ENCODE measurements at places on chromosomes 5 and 9. TPM values are rescaled to one million over a fixed set of nuclear protein-coding genes. Genes with fewer than 3 reads are reported as not detected.

- H3K4me3 ChIP-seq: no peak overlapping the region
- peaks cover 11% of the 10 kb centered on the region for H3K36me3 ChIP-seq
- H3K27ac ChIP-seq: no peak overlapping the region
- DNase-seq: peak; percentile 83
- no peaks in the 10 kb centered on the region for H3K27me3 ChIP-seq
Measured at GRCh38 chr5:14339468-14339867, 196.3 kb downstream of the TRIO start.

DNA sequence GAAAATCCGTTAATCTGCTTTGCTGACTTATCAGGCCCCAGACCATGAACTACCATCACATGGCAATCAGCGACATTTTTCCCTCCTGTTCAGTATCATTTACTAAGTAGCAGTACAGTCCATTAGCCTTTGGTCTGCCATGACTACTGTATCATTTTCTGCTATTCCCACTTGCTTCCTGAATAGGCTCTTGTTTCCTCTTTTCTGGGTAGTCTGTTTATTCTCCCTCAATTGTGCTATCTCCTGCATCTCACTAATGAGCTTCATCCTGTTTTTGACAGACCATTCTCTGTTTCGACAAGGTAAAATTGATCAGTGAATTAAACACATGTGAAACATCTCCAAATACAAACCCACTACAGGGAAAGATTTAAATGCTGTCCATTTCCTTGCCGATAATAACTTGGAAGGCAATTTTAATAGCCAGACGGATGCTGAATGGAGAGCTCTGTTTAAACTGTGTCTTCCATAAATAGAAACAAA, 263.5 kb upstream of the ANKRD55 start:
- H3K27ac ChIP-seq: no peak overlapping the region
- H3K4me3 ChIP-seq: no peak overlapping the region
- no peak for DNase-seq
- no peaks in the 10 kb centered on the region for H3K36me3 ChIP-seq
- H3K4me1 ChIP-seq: no peaks in the 10 kb centered on the region

- H3K27ac ChIP-seq: no peak overlapping the region
- H3K27me3 ChIP-seq: no peaks in the 10 kb centered on the region
- H3K4me1 ChIP-seq: no peaks in the 10 kb centered on the region
- H3K4me3 ChIP-seq: no peak overlapping the region
Measured at GRCh38 chr9:68973619-68974018, 40.3 kb downstream of the PRKACG start.

DNA sequence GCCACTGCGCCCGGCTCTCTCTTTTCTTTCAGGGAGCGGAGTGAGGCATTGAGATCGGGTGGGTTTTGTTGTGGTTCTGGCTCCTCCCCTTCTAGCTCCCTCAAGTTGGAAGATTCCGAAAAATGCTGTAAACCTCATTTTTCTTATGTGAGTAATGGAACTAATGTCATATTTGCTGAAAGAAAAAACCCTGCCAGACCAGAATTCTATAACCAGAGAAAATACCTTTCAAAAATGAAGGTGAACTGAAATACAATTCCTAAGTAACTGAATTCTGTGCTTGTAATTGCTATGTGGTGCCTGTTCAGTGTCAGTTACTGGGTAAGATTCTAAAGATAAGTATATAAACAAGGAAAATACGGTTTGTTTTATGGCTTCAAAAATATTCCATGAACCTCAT, 30.9 kb upstream of the CDK20 start:
- no peaks in the 10 kb centered on the region for H3K4me1 ChIP-seq
- no peak overlapping the region for H3K27ac ChIP-seq
- no peak for DNase-seq
- no peaks in the 10 kb centered on the region for H3K36me3 ChIP-seq
- no peak overlapping the region for H3K4me3 ChIP-seq

DNA sequence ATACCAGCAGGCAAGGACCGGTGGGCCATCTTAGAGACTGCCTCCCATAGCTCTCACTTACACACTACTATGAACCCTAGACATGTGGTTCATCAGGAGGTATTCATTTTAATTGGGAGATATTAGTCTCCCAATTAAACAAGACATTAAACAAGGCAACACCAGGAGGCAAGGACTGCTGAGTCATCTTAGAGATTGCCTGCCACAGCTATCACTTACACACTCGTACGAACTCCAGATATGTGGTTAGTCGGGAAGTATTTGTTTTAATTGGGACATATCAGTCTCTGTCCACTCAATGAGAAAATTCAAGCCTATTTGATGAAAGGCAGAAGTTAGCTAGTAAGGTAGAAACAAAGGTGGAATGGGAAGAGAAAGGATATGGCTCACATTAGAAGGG, 343.9 kb downstream of the NFIB start:
- H3K36me3 ChIP-seq: no peaks in the 10 kb centered on the region
- H3K27me3 ChIP-seq: no peaks in the 10 kb centered on the region
- H3K4me1 ChIP-seq: no peaks in the 10 kb centered on the region
- H3K4me3 ChIP-seq: no peak overlapping the region

The TAF11L10 gene
- total RNA-seq: not detected

The DMRTA1 gene
- total RNA-seq: 1.3 TPM
